CD8-positive, alpha-beta T cell (primary cell): ENCODE measurements at places on chromosomes 4 and X.

GRCh38 chrX:112851806-112852205 lies 11.2 kb upstream of the AMOT start:
- no peak for DNase-seq

GRCh38 chrX:134006484-134007161 lies 21.2 kb upstream of the GPC3 start:
- no peak for DNase-seq

- DNase-seq: no peak
These were observed 36.6 kb upstream of the PAQR3 start for GRCh38 chr4:78975865-78976264.

- no peak for DNase-seq
These were observed 50.1 kb downstream of the CRLF2 start for GRCh38 chrX:1162119-1162916.

DNA sequence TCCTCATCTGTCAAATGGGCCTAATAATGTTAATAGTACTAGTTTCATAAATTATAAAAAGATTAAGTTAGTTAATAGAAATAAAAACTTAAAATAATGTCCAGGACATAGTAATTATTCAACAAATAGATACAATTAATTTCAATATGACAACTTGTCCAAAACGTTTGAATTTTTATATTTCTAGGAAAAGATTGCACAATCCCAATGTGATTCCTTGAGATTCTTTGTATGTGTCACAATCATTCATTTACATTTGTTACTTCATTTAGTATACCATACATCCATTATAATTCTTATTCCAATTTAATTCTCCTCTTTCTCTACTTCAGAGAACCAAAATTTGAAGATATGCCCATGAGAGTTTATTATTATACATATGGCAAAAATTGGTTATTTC lies 554.2 kb downstream of the GABRG1 start:
- DNase-seq: no peak

DNA sequence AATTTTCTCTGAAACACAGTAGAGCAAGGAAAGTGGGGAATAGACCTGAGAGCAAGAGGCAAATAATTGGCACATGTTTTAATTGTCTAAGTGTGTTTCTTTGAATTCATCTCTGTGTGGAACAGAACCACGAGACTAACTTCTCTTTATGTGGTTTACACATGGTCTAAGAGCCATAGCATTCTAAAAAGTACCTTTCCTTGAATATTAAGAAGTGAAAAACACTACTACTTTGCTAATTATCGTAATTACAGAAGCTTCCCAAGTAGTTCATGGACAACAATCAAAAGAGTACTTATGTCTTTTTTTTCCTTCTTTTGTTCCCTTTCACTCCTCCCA lies 2.9 kb upstream of the CYBB start:
- no peak for DNase-seq

DNA sequence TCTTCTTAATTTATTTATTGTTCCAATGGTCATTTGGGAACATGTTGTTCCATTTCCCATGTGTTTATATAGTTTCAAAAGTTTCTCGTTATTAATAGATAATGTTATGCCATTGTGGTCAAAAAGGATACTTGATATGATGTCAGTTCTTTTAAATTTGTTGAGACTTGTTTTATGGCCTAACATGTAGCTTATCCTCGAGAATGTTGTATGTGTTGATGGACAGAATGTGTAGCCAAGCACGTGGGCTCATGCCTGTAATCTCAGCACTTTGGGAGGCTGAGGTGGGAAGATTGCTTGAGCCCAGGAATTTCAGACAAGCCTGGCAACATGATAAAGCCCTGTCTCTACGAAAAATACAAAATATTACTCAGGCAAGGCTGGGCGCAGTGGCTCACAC lies 168.5 kb upstream of the USP38 start:
- no peak for DNase-seq

- DNase-seq: no peak
These were observed 208.6 kb downstream of the VEGFC start for GRCh38 chr4:176584031-176584606.

- DNase-seq: no peak
These were observed 247.9 kb downstream of the ARHGAP24 start for GRCh38 chr4:85722807-85723206.

DNA sequence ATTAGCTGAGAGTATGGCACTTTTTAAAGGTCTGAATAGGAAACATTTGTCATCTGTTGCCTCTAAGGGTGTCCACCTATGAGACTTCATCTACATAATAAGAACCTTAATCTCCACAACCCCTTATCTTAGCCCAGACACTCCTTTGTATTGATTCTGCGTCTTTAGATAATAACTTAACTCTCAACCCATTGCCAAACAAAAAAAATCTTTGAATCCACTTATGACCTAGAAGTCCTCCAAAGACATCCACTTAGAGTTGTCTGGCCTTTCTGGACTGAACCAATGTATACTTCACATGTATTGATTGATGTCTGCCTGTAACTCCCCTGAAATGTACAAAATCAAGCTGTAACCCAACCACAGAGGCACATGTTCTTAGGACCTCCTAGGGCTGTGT lies 66.0 kb upstream of the CHRNA9 start:
- no peak for DNase-seq

DNA sequence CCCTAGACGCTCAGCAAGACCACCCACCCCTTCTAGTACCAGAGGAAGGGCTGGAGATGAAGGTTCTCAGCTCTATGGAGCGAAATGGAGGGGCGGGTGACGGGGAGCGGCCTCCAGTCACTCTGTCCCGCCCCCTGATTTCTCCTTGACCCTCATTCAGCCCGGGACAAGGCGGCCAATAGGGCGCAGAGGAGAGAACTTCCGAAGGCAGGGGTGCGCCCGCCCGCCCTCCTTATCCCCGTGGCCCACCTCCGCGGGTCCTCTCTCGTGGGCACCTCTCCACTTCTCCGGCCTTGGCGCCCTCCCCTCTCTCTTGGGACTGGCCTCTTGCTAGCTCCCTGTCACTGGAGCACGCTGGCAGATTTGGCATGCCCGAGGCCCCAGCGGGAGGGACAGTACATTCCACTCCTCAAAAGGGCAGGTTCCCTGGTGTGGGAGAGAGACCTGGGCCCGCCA lies 1.1 kb upstream of the SEPTIN6 start:
- DNase-seq: no peak

DNA sequence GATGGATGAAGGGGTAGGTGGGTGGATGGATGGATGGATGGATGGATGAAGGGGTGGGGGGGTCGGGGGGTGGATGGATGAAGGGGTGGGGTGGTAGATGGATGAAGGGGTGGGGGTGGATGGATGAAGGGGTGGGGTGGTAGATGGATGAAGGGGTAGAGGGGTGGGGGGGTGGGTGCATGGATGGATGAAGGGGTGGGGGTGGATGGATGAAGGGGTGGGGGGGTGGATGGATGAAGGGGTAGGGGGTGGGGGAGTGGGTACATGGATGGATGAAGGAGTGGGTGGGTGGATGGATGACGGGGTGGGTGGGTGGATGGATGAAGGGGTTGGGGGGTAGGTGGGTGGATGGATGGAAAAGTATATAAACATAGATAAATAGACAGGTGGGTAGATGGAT lies 74.2 kb downstream of the PRKX start:
- DNase-seq: peak; percentile 62

DNA sequence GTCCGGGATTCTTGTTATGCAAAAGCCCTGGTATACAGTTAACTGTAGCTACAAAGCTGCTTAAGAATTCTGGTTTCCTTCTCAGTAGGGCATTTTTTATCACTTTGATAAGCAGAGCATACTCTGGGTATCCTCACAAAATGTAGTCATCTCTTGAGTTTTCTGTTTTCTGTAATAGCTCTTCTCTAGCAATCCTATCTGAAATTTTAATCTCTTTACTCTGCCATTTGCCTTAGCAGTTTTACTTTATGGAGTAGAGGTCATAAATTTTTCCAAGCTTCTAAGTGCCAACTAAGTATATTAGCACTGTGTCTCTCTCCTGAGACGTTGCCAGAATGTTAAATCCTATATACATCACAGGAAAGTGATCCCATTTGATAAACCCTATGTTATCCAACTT lies 28.0 kb upstream of the BANK1 start:
- DNase-seq: no peak

- no peak for DNase-seq
These were observed 118.5 kb downstream of the CFAP299 start for GRCh38 chr4:80454040-80454439.

DNA sequence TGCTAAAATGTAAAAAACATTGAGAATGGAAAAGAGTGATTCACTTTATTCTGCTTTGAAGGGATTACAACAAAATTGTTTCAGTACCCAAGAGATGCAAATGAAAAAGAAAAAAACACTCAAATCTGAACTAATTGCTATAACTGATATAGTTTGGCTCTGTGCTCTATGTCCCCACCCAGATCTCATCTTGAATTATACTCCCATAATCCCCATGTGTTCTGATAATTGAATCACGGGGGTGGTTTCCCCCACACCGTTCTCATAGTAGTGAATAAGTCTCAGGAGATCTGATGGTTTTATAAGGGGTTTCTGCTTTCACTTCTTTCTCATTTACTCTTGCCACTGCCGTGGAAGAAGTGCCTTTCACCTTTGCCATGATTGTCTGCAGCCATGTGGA lies 213.6 kb upstream of the GALNTL6 start:
- DNase-seq: no peak

DNA sequence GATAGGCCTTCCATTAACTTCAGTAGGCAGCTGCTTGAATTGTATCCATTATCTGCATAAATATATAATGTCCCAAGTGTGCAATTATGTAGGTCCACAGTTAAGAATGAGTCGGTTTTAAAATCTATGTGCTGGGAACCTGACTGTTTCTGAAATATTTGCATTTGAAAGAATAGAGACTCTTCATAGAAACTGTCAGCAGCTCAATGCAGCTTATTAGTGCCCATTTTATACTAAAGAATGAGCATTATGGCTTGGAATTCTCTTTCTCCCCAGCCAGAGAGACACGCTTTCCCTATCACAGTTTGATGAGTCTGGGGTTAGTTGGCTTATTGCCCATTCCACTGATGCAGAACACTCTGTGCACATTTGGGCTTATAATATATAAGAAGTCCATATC lies 202.0 kb upstream of the PCDH7 start:
- DNase-seq: no peak

GRCh38 chr4:1512738-1513660 lies 106.8 kb upstream of the NKX1-1 start:
- no peak for DNase-seq

- no peak for DNase-seq
These were observed 95.5 kb downstream of the NSUN7 start for GRCh38 chr4:40845154-40845835.

- no peak for DNase-seq
These were observed 499.9 kb upstream of the AADAT start for GRCh38 chr4:170589597-170590191.

GRCh38 chr4:169662206-169662605 lies 41.8 kb downstream of the CLCN3 start:
- no peak for DNase-seq

GRCh38 chr4:6548882-6549230 lies 26.1 kb upstream of the MAN2B2 start:
- DNase-seq: no peak

DNA sequence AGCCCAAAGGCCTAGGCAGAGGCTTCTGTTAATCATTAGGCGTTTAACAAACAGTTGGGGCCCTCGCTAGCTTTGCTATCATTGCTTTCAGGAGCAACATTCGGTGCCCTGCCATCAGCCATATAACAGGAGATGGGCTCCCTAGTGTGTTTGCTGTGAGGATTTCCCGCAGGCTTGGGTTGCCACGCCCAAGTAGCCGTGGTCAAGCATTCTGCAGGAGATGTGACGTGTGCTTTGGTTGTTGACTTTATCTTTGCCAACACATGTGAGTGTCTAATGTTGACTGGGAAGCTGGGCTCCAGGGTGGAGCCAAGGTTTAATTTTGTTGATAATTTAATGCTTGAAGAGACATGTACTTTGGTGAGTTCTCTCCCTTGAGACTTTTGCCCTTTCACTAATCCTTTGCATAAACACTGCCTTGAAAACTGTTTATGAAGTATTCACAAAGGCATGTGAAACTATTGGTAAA lies 184.6 kb upstream of the KIT start:
- no peak for DNase-seq

DNA sequence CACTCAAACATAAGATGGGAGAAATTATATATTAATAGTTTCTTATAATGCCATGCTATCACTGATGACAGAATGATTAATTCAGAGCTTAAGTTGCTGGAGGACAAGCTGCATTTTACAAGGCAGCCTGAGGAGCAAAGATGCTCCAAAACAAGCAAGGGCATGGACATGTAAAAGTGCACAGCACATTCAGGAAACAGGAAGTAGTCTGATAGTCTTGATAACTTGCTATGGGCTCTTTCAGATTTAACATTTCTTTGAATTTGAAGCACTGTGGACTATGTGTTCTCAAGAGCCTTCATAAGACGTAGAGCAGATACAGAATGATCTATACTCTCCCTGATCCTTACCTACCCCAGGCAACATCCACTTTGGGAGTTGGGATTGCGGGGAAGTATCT lies 50.0 kb downstream of the AMMECR1 start:
- no peak for DNase-seq

GRCh38 chrX:20530406-20530921 lies 263.8 kb upstream of the RPS6KA3 start:
- peak; percentile 37 for DNase-seq

DNA sequence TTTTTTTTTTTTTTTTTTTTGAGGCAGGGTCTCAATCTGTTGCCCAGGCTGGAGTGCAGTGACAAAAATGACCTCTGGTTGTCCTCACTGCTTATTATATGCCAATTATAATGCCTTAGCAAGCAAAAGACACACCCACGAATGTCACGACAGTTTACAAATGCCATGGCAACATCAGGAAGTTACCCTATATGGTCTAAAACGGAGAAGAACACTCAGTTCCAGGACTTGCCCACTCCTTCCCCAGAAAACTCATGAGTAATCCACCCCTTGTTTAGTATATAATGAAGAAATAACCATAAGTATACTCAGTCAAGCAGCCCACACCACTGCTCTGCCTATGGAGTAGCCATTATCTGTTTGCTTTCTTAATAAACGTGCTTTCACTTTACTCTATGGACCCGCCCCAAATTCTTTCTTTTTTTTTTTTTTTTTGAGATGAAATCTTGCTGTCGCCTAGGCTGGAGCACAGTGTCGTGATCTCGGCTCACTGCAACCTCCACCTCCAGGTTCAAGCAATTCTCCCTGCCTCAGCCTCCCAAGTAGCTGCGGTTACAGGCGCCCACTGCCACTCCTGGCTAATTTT lies 106.2 kb downstream of the SMIM20 start:
- DNase-seq: no peak

DNA sequence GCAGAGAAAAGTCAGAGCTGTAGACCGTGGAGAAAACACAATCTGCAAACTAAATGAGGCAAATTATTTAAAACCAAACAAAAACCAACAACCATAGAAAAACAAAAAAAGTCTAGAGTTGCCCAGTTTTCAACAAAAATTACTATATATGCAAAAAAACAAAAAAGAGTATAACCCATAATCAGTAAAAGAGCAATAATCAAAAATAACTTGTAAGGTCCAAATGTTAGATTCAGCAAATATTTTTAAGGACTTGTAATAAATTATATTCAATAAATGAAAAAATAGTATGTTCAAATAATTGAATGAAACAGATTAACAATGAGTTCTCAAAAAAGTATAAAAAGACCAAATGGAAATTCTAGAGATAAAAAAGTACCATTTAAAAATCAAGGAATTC lies 130.5 kb downstream of the LRBA start:
- no peak for DNase-seq

- no peak for DNase-seq
These were observed 45.2 kb downstream of the STARD8 start for GRCh38 chrX:68692651-68693050.

- no peak for DNase-seq
These were observed 83.6 kb upstream of the PGRMC2 start for GRCh38 chr4:128371001-128371777.
